Activated T-cell treated with anti-CD3 and anti-CD28 coated beads, Interleukin-2, amount 50 U/mL, for 24 hours (primary cell): ENCODE measurements at places on chromosomes 13 and 19.
A peak's percentile ranks its signal among the peaks of the same experiment; 100 is the strongest.

DNA sequence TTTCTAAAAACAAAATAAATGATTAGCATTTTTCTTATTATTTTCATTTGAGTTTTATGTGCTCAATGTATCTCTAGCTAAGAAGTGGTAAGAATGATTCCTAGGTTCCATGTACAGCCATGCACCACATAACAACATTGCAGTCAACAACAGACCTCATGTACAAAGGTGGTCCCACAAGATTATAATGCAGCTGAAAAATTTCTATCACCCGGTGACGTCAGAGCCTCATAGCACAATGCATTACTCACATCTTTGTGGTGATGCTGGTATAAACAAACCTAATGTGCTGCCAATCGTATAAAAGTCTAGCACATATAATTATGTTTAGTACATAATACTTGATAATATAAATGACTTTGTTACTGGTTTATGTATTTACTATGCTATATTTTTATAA is 120.5 kb downstream of the SLC7A1 start:
- DNase-seq: no peak

GRCh38 chr13:71524613-71525304 is 342.2 kb downstream of the DACH1 start:
- no peak for DNase-seq

DNA sequence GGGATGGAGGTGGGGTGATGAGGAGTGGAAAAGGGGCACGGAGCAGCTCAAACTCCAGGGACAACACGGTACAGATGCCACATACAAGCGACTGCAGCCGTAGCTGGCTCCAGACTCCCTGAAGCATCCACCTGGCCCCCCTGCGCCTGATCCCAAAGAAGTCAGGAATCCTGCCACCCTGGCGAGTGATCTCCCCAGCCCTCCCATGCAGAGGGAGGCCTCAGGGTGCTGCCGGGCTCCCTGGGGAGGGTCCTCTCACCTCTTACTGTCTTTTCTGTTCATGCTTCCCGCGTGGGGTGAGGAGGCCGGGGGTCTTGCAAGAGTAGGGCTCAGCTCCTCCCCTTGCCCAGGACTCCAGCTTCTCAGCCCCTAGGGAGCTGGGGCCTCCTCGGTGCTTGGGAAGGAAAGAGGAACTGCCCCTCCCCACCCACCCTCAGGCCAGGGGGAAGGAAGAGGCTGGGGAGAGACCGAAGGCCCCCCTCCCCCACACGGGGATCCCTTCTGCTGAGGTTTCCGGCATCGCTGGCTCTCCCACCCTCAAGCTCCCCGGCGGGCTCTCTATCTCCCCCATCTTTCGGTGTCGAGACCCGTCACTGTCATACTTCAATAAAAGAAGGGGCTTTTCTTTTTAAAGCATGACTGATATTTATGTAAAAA is at the start of gene RASGRP4:
TSS of gene RASGRP4 (minus strand) at position 410 of the 657 bp plus-strand sequence. CDS start at position 282, 128 bp downstream.
- DNase-seq: peak; percentile 63

- DNase-seq: no peak
Observed at GRCh38 chr19:47155148-47155547, 24.5 kb downstream of the SAE1 start.

- no peak for DNase-seq
Observed at GRCh38 chr19:47631681-47632446, 22.9 kb downstream of the BICRA start.
